ENCODE measurements at places on chromosomes 12 and 14.
A peak's percentile ranks its signal among the peaks of the same experiment; 100 is the strongest.

- DNase-seq = peak; percentile 47
These were observed 8.1 kb downstream of the SHMT2 start for GRCh38 chr12:57237596-57237931.

GRCh38 chr12:108316176-108317086, 22.7 kb downstream of the CMKLR1 start:
- no peak for DNase-seq

- peak; percentile 46 for DNase-seq
These were observed 62.3 kb downstream of the BHLHE41 start for GRCh38 chr12:26062566-26062965.

DNA sequence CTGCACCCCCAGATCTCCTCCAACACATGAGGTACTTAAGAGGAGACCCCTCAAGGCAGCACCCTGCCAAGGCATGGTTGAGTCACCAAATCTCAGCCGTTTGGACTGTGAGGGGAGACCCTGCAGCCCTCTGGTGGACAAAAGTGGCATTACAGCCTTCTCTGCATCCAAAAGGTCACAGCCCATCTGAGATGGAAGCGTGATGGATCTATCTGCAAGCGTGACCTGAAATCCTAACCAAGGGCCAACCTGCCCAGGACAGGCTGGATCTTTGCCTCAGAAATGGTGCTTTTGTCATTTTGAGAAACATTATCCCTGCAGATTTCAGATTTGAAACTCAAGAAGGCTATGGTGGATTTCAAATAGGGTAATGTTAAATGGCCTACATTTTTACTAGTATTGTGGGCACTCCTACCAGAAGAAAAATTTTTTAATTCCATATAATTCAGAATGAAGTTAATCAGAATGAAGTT, 23.7 kb upstream of the DHRS4 start:
- peak; percentile 11 for DNase-seq

DNA sequence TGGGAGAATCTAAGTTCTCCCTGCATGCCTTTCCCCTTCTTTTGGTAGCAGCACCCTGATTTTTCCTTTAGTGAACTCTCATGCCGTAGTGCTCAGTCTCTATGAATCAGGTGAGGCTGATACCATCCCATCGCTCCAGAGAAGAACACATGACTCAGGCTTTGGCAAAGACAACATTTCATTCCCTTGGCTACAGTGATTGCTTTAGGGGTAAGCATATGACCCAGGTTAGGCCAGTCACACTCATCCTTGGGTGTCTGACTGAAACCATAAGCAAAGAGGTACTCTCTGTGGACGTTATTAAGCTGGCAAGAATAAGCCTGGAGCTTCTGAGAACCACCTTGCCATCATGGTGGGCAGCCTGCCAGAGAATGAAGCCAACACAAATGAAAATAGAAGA, 141.8 kb downstream of the MYRFL start:
- DNase-seq = peak; percentile 99

- peak; percentile 50 for DNase-seq
These were observed 7.6 kb downstream of the EVL start for GRCh38 chr14:100072783-100073346.

DNA sequence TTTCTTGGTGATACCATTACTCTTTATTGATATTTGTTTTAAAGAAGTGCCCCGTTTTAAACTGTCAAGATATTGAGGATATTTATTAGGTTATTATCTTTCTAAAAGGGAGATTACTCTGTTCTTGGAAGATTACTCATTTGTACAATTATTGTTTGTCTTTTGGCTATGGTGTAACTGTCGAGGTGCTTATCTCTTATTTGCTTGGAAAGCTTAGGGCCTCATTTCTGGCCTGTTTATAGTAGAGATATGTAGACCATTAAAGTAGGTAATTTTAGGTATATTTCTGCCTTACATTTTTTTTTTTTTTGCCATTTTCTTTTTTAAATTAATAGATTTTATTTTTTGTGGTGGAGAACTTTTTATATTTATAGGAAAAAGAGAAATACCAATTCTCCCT, 74.2 kb downstream of the KTN1 start:
- DNase-seq = no peak

- DNase-seq = peak; percentile 25
These were observed 42.1 kb downstream of the KDM2B start for GRCh38 chr12:121538699-121539061.

- no peak for DNase-seq
These were observed at the start of gene FITM1 for GRCh38 chr14:24130380-24130716. Gene FITM1, plus strand, starts transcription at chr14:24130659. Its CDS starts 905 bp downstream, at chr14:24131564.

DNA sequence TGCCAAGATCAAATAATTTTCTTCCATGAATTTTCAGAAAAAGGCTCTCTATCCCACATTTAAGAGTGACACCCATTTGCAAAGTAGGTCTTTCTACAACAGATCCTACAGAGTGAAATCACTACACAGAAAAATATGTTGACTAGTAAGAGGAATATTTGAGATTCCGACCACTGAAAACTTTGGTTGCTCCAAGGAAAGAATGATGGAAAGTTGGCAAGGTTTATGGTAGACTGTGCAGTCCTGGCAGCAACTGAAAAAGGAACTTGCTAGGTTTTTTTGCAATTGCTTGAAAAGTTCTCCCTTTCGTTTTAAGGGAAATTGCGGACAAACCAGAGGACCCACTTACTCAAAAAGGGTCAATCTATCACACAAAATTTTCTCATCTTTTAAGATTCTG, 83.1 kb upstream of the TSPAN8 start:
- DNase-seq = no peak

DNA sequence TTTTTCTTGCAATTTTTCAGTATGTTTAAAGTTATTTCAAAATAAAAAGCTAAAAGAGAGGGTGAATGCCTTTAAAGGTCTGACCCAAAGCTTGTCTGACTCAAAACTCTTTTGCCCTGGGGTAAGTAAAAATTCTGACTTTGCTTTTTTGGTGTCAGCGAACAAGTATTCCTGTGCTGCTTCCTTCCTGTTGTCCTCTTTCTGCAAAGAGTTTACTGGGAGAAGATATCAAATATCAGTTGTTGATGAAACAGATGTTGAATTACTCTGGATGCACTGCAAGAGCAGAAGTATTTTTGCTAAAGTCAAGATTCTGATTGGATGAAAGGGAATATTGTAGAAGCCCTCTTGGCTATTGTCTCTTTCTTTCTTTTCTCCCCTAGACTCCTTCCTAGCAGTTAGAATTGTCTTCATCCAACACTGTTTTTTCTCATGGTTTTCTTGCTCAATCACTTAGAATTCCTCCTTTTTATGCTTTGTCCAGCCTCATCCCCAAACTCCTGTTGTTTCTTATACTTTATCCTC, 62.0 kb downstream of the DACT1 start:
- DNase-seq = no peak

GRCh38 chr12:108109954-108110353, 19.1 kb upstream of the WSCD2 start:
- no peak for DNase-seq

DNA sequence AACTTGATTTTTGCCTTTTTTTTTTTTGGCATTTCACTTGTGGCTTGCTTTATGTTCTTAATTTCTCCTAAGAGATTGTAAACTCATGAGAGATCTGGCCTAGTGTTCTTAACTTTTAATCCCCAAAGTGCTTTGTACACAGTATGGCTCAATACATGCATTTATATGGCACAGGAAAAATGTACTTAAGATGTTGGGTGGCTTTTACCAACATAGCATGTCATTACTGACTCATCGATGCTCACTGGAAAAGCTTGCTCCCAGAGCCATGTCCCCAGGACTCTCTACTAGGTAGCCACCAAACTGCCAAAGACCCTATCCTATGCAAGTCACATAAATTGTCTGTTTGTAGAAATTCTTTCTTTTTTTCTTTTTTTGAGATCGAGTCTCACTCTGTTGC, 13.1 kb upstream of the SMCO3 start:
- no peak for DNase-seq

DNA sequence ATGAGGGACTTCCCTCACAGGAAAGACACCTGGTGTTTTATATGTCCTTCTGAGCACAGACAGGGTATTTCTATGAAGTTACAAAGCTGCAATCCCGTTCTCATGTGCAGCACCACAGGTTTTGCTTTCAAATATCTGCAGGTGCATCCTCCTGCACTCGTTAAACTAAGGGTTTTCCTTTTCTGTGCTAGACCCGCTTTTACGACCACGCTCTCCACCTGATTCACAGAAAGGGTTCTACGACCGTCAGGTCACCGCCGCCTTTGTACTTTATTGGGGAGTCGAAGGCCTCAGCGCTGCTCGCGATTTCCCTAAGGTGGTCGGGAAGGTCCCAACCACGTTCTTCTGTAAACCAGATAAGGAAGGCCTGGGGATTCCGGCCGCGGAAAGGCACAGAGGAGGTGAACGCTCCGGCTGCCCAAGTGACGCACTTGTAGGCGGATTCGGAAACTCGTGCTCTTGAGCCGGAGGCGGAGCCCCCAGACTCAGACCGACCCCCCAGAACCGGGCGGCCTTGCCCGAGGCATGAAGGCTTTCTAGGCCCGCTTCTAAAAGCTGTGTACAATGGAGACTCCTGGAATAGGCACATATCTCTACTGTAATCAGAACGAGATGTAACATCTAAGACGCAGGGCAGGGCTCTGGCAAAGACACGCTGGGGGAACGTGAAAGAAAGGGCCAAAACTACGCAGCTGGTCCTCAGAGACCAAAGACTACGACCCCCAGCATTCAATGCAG, 995 bp upstream of the HSP90B1 start:
- DNase-seq = no peak

DNA sequence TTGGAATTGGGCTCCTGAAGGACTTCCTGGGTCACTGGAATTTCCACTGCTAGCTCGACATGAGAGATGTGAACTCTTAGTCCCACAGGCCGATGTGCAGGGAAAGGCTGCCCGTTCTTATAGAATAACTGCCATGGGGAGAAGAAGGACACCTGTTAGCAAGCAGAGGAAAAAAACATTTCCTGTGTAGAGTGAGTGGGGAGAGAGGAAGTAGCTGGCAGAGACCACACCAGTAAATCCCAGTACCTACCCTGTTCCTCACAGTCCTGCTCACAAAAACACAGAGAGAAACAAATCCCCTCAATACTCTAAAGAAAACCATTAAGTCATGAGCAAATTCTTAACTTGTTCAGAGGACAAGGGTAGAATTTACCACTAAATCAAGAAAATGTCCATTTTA, 29.5 kb downstream of the AREL1 start:
- DNase-seq = no peak

DNA sequence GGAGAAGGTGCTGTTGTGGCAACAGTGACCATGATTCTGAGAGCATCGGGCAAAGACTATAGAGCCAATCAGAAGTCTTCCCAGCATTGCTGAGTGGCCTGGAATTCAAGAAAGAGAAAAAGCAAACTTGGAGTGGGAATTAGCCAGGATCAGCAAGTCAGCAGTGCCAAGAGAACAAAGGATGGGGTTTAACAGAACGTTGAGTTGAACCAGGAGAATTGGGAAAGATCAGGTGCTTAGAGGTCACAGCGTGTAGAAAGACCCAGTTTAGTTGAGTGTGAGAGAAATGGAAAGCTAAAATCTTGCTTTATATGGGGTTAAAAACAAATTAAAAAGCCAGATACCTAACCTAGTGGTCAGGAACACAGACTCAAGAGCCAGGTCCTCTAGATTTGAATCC, 90.5 kb upstream of the DNM1L start:
- DNase-seq = no peak

DNA sequence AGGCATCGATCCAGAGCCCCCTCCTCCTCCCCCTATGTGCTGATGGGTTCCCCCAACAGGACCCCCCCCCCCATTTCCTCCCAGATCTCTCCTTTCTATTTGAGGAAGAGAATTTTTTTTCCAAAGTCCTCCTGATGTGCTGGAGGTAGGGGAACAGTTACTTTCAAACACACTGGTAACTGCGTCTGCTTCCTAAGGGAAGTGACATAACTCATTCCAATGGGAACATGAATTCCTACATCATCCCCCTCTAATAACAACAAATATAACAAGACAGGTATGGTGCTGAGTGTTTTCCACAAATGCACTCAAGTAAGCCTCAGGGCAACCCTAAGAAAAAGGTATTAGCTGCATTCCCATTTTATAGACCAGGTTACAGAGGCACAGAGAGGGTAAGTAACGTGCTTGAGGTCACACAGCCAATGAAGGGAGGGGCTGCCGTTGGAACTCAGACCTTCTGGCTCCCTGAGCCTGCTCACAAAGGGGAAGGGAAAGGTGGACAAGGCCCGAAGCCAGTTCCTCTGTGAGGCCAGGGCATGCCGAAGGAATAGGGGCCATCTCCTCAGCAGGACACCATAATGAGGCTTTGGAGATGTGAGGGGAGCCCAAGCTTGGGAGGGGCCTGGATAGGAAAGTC, 121.1 kb upstream of the NCOR2 start:
- DNase-seq = no peak

GRCh38 chr12:105433804-105434203, 103.3 kb downstream of the C12orf75 start:
- DNase-seq = peak; percentile 86

- no peak for DNase-seq
These were observed 92.3 kb upstream of the BCAT1 start for GRCh38 chr12:25041006-25041741.

GRCh38 chr12:68977909-68978610, 45.1 kb upstream of the CPM start:
- DNase-seq = no peak

- DNase-seq = no peak
These were observed 250.4 kb downstream of the FOXN3 start for GRCh38 chr14:89166633-89167032.

DNA sequence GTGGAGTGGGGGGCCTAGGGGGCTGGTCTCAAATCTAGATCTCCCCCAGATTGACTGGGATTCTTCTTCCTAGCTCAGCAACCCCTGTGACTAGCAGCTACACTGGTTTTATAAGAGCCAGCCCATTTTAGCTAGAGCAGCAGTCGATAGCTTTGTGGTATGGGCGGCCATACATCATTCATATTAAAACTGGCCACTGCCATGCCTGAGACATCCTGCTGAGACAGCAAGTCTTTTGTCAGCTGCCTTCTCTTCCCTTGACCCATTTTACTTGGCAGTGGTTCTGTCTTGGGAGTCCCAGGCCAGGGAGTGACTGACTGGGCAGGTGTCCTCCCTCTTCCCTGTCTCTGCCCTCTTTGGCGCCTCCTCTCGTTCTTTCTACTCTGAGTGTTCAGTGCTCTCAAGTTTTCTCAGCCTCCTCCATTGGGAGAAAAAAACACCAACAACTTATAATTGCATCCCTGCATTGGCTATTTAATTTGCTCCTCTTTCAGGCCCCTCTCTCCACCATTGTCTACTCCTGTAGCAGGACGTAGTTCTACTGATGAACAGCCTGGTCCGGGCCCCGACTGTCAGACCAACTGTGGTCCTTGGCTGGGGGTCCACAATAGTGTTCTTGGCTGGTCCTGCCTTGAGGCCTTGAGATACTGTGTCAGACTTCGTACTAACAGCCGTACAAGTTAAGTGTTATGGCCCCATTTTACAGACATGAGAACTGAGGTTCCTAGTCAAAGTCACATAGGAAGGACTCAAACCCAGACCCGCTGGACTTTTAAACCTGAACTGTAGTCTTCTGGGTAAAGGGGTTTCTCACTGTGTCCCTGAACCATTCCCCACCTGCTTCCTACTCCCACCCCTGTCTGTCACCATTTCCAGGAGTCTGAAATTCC, 18.3 kb upstream of the JDP2 start:
- no peak for DNase-seq

DNA sequence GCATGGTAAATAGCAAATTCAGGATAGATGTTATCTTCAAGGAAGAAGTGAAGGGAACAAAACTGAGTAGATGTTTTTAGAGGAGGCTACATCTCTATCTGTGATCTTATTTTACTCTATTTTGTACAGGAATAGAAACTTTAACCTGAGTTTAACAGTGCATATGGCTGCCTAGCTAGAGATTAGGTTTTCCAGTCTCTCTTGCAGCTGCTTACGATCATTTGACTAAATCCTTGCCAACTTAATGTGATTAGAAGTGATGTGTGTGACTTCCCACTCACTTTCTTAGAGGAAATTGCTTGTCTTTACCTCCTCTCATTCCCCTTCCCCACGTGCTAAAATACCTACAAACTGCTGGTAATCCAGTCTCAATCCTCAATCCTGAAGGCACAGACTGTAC, 26.5 kb upstream of the SLC15A5 start:
- no peak for DNase-seq

Data from foreskin keratinocyte (primary cell).